ENCODE measurements at places on chromosomes 1 and 21.

DNA sequence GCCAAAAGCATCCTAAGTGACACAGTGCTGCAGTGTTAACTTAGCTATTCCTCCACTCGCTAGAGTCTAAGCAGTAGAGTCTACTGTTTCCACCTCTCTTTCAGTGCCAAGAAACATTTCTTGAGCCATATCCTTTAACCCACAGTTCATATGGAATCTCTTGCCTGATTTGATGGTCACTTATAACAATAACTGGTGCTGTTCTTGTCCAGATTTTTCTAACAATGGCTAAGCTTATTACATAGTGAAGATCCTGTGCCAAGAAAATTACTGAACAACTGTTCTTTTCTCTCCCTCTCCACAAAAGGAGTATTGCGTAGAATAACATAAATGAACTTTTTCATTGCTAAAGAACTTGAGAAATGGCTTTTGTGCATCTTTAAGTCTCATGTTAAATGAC is 121.3 kb downstream of the CDC7 start:
- no peak for DNase-seq

- DNase-seq: no peak
Measured at GRCh38 chr1:46053734-46054133, 78.7 kb downstream of the PIK3R3 start.

- DNase-seq: no peak
Measured at GRCh38 chr1:13824626-13825025, 124.6 kb downstream of the PRDM2 start.

GRCh38 chr1:6859415-6860343 is 74.4 kb downstream of the CAMTA1 start:
- DNase-seq: peak; percentile 95

DNA sequence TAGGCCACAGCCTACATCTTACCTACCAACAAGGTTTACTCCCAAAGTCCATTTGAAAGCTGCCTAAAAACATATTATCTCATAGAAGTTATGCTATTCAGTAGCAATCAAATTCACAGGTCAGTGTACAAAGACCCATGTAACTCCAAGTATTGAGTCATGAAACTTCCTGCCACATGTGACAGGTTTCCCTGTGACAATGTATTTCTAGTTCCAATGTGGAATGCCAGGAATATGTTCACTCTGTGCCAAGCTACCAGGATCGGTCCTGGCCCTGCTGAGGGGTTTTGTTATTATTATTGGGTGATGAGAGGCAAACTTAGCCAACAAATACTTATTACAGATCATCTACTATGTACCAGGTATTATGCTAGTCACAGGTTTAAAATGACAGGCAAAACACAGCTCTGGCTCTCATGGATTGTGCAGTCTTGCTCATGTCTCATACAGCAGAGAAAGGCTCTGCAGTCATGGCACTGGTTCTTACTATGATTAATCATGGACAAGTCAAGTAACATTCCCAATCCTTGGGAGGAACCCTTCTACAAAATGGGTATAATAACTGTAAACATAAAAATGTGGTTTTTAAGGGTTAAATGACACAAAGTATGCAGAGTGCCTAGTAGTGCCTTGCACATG is 22.5 kb downstream of the DPH5 start:
- DNase-seq: no peak

- no peak for DNase-seq
Measured at GRCh38 chr1:229478852-229479251, 29.3 kb downstream of the NUP133 start.

GRCh38 chr1:100785470-100786052 is 66.0 kb downstream of the VCAM1 start:
- peak; percentile 89 for DNase-seq

- peak; percentile 4 for DNase-seq
Measured at GRCh38 chr1:5856246-5856815, 135.9 kb downstream of the NPHP4 start.

DNA sequence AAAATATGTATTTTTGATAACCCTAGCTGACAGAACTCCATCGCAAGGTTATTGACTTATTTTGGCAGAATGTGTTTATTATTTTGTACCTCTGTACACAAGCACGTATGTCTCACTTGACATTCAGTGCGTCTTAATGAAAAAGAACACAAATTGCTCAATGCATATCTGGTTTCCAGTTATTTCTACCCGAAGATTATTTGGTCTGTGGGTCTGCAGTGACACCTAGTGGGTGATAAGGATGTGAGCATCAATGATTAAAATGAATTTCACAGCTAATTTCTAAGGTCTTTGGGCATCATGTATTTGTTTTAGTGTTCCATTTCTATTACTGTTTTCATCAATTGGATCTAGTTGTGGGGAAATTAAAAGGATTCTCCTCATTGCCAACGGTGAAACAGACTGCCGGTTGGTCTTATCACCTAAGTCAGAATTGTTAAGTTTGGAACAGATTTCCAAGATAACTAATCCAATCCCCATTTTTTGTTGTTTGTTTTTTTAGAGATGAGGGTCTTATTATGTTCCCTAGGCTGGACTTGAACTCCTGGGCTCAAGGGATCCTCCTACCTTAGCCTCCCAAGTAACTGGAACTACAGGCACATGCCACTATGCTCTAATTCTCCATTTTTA is 13.9 kb downstream of the DDX20 start:
- DNase-seq: peak; percentile 65

- peak; percentile 66 for DNase-seq
Measured at GRCh38 chr1:153598309-153599172, 14.4 kb downstream of the S100A16 start.
